Stimulated activated CD4-positive, alpha-beta T cell treated with anti-CD3 and anti-CD28 coated beads, Interleukin-4, amount 100 ng/mL, for 1 hour (primary cell): ENCODE measurements at places on chromosomes 3 and 15.
A peak's percentile ranks its signal among the peaks of the same experiment; 100 is the strongest.

DNA sequence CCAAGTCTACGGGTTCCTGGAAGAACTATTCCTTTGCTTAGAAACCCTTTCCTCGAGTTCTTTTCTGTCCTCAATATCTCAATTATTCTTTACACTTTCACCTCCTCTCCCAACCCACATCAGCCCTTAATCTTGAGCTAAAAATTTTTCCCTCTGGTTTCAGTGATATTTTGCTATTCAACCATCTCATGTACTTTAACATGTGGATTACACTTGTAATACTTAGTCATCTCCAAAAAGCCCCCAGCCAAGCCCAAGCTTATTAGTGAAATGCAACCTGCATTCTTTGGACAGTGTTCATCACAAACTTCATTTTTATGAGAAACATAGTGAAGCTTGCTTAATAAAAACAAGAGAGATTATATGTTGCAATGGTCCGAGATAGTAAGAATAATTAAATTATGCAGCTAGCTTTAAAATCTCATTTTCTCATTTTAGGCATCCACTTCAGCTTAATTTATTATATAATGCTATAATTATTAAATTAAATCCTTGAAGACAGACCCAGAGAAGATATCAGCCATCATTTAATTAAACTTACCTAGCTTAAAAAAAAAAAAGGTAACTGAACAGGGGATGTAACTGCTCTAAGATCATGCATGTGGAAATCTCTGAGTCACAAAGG, 534.5 kb upstream of the TBL1XR1 start:
- no peak for DNase-seq

DNA sequence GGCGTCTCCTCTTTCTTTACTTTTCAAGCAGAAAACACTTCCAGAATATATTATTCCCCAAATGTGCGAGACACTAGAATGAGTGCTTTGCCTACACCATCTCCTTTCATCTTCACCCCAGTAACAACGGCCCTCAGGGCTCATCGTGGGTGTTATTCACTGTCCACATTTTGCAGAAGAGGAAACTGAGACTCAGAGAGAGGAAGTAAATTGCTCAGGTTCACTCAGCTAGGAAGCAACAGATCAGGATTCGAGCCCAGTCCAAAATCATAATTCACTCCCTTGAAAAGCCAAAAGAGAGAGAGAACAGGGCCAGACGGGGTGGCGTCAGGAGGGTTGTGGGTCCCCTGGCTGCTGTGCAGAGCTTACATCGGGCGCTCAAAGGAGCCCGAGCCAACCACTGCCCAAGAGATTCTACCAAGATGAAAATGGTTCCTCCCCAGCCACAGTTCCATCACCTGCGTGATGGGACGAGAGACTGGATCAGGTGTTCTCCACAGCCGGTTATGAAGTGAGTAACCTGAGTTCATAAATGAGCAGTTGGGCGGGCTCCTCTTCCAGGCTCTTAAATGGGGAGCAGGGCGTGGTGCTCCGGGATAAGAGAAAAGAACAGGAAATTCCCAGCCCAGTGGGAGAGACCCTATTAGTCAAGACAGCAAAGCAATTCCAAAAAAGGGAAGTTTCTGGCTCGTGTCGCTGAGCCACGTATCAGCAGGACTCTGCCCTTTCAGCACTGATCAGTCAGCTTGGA, 48.6 kb upstream of the FLNB start:
- DNase-seq: no peak

DNA sequence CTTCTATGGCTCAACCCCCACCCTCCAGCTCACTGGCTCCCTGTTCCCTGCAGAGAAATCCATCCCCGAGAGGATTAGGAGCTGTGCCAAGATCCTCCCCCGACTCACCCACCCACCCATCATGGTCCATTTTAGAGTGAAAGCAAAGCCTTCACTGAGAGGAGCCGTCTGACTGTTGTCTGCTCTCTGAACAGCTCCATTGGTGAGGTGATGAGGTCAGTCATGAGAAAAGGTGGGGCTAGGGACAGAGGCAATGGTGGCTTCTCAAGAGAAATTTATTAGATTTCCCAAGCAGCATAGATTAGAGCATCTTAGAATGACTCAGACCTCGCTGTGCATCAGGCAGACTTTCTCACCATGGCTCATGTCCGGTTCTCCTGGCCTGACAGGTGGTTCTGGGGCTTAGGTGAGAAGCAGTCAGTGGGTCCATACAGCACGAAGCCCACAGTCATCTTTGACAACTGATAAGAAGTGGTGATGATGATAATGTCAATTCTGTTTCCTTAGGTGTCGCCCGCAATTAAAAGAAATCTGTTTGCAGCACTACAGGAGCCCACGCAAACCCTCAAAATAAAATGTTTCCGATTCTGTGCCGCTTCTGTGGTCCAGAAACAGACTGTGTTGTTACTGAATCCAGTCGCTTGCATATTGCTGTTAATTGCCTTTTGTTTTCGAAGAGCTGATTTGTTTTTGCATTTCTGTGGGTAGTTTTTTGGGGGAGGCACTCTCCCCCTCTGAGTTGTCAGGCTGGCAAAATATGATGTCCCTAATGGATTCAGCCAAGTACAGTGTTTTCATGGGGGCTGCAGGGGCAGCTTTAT, 24.8 kb upstream of the RHO start:
- DNase-seq: no peak

DNA sequence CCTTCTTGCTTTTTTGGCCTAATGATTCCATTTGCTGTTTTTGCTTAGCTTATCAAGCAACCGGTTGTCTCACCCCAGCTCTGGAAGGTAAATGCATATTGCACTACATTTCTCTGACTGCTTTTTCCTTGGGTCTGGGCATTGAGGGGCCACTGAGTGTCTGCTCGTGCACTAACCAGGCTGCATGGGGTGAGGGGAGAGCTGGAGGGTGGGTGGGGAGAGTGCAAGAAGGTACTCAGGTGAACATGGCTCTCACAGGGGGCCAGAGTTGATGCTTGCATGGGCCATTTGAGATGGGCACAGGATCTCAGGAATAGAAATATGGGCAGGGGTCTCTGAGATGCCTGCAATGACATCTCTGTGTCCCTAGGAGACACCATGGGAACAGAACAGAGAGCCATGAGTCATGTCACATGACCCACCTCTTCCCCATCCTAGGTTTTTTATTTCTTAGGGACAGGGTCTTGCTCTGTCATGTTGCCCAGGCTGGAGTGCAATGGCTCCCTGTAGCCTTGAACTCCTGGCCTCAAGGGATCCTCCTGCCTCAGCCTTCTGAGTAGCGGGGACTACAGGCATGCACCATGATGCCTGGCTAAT, 6.2 kb downstream of the ALPK3 start:
- DNase-seq: no peak

GRCh38 chr15:34336991-34337556, 507 bp downstream of the SLC12A6 start:
- DNase-seq: peak; percentile 19

DNA sequence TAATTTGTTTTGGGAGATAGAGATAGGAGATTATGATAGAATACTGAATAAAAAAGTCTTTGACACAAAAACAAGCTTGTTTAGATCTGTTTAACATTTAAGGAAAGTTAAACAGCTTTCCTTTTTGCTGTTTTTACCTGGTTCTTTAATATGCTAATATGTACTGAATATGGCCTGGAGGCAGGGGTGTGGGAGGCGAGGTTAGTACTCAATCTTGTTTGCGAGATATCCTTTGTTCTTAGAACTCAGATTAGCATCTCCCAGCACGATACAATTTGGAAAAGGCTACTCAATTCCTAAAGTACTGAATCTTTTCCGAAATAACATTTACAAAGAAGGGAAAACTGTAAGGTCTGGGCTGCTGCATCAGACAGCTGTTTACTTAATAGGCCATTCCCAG, 40.8 kb upstream of the ST3GAL6 start:
- no peak for DNase-seq

GRCh38 chr3:1613962-1614361, 484.7 kb upstream of the CNTN4 start:
- DNase-seq: no peak
